ENCODE measurements at places on chromosomes 6 and 20. TPM values are rescaled to one million over a fixed set of nuclear protein-coding genes. Genes with fewer than 3 reads are reported as not detected.
A peak's percentile ranks its signal among the peaks of the same experiment; 100 is the strongest.

DNA sequence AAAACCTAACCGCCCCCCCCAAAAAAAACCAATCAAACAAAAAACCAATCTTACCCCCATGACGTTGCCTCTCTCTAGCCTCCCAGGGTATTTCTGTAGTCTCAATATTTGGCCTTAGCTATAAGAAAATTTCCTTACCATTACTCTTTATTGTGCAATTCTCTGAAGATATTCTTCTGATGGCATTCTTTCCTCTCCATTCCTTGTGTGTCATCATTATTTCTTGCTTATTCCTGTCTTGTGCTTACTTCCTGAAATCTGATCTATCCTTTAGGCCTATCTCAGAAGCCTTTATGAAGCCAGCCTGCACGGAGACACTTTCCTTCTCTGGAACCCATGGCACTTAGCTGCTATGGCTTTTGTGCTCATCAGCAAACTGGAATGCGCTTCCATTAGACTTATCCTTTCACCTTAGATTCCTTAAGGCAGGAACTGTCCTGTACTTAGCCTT, 65.9 kb upstream of the DDR1 start:
- H3K4me1 ChIP-seq: peaks cover 24% of the 10 kb centered on the region
- peak overlapping the region; percentile 8 for H3K27ac ChIP-seq
- no peaks in the 10 kb centered on the region for H3K36me3 ChIP-seq
- H3K27me3 ChIP-seq: no peaks in the 10 kb centered on the region
- DNase-seq: no peak

DNA sequence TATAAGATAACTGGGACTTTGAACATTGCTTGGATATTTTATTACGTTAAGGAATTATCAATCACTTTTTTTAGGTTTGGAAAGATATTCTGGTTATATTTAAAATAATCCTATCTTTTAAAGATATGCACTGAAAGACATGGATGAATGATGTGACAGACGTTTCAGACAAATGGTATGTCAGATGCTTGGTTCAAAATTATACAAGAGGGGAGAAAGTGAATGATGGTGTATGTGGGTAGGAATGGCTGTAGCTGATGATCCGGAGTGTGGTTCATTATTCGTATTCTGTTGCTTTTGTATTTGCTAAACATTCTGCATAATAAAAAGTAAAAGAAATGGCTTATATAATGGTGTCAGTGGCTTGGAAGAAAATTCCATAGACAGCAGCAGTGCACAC, 51.0 kb upstream of the SNRPB2 start:
- H3K4me3 ChIP-seq: no peak overlapping the region
- no peaks in the 10 kb centered on the region for H3K27me3 ChIP-seq
- no peaks in the 10 kb centered on the region for H3K4me1 ChIP-seq
- H3K36me3 ChIP-seq: no peaks in the 10 kb centered on the region

DNA sequence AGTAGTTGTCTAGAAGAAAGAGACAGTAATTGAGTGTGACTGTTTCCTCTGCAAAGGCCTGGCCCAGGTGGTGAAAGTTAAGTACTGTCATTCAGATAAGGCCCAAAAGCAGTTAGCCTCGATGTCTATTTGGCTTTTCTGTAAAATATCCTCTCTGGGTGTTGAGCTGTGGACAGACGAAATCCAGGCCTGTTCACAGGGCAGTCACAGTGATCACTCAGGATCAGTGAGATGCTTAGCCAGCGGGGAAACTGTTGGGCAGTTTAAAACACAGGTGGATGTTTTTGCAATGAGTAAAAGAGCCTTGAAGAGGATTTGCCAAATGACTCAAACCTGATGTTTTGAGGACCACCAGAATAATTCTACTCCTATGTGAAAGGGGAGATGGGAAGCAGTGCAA, 22.0 kb upstream of the PRDM1 start:
- no peak overlapping the region for H3K27ac ChIP-seq
- H3K27me3 ChIP-seq: no peaks in the 10 kb centered on the region
- no peak for DNase-seq
- H3K4me3 ChIP-seq: no peak overlapping the region

GRCh38 chr20:43570496-43570895, 11.7 kb downstream of the SGK2 start:
- DNase-seq: no peak
- H3K4me1 ChIP-seq: no peaks in the 10 kb centered on the region
- no peaks in the 10 kb centered on the region for H3K27me3 ChIP-seq
- H3K36me3 ChIP-seq: no peaks in the 10 kb centered on the region
- no peak overlapping the region for H3K27ac ChIP-seq

DNA sequence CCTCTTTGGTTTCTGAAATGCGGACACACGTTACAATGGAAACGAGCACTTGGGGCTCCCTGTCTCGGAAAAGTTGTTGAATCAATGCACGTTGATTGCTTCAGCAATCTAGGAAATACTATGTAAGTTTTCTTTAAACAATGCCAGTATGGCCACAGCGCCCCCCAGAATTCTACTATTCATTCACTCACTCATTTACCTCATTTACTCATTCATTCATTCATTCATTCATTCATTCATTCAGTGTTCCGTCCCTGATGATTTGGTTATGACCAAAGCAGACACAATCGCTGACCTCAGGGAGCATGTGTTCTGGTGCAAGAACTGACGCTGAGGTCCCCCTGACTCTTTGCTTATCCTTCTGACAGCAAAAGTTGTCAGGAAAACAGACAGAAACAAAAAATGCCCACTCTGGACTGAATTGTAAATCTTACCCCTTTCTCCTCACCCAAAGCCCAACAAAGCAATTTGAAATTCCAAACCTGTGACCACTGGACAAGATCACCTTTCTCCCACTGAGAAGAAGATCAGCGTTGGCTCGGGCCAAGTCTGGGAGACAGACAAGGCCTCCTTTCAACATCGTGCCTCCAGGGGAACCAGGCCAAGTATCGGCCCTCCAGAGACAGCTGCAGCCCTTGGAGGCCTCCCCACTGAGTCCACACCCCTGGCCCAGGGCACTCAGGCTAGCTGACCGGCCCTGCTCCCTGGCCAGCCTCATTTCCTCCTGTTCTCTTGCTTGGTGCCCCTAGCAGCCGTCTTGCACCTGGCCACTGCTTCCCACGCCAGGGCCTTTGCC, 15.0 kb upstream of the PMEPA1 start:
- H3K4me1 ChIP-seq: no peaks in the 10 kb centered on the region
- no peaks in the 10 kb centered on the region for H3K27me3 ChIP-seq
- no peak overlapping the region for H3K4me3 ChIP-seq
- no peaks in the 10 kb centered on the region for H3K36me3 ChIP-seq

DNA sequence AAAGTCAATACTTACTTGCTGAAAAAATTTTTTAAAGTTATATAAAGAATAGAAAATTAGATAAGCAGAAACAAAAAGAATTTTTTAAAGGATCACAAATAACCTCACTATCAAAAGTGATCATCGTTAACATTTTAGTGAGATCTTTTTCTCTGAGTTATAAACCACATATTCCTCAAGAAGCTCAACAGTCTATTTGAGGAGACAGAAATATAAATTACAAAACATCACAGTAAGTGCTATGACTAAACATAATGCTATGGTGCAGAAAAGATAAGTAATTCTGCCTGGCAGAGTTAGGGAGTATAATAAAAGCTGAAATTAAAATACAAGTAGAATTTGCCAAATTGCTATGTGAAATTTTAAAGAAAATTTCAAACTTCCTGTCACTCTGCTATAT, 226.7 kb downstream of the LMBRD1 start:
- no peak overlapping the region for H3K4me3 ChIP-seq
- no peaks in the 10 kb centered on the region for H3K36me3 ChIP-seq
- DNase-seq: no peak
- no peaks in the 10 kb centered on the region for H3K27me3 ChIP-seq
- no peak overlapping the region for H3K27ac ChIP-seq

- H3K27ac ChIP-seq: no peak overlapping the region
- H3K4me1 ChIP-seq: no peaks in the 10 kb centered on the region
- no peaks in the 10 kb centered on the region for H3K36me3 ChIP-seq
- H3K4me3 ChIP-seq: no peak overlapping the region
- no peak for DNase-seq
Measured at GRCh38 chr6:33927112-33927511, 123.3 kb upstream of the MLN start.

DNA sequence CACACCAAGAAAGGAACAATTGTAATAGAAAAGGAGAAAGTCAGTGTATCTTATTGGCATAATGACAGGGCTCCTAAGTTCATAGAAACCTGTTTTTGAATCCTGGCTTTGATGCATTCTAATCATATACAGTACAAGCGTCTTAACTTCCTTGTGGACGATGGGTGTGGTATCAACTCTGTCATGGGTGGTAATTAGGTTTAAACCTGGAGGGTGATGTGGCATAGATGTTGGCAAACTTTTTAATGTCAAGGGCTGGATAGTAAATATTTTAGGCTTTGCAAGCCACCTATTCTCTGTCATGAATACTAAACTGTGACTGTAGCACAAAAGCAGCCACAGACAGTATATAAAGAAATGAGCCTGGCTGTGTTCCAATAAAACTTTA, 138.7 kb upstream of the EDN1 start:
- H3K36me3 ChIP-seq: no peaks in the 10 kb centered on the region
- no peaks in the 10 kb centered on the region for H3K27me3 ChIP-seq
- no peak overlapping the region for H3K27ac ChIP-seq

DNA sequence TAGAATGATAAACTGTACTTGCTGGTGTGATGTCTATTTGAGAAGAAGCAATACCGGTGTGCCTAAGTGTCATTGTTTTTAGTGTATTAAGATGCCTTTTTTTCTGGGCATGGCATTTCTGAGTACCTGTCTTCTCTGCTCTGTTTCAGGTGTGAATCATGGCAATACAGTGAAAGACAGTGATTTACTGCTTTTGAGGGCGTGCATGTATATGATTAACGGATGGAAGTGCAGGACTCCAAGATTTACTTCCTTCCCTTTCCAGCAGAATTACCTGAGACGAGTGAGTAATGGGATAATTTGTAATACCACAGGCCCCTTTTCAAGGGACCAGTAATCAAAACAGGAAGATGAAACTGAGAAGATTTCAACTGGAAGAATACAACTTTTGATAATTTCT, 315.8 kb downstream of the SOX4 start:
- H3K4me3 ChIP-seq: no peak overlapping the region
- no peak for DNase-seq
- H3K36me3 ChIP-seq: no peaks in the 10 kb centered on the region
- H3K4me1 ChIP-seq: peaks cover 5% of the 10 kb centered on the region

DNA sequence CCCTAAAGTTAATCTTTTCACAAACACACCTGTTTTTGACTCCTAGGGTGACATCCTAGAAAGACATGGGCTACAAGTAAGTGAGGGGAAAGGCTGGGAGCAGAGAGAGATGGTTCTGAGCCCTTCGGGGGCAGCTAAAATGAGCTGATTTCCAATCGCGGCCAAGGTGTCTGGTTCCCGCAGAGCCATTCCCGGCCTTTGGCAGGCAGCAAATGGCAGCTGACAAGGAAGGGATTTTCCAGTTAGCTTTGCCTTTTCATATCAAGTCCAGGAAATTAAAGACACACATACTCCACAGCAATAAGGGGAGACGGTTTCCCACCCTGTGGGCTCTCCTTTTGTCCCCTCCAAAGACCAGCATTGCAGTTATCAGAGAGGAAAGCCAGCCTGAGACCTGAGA, 228.5 kb downstream of the ZMYND8 start:
- H3K4me1 ChIP-seq: no peaks in the 10 kb centered on the region
- no peak overlapping the region for H3K4me3 ChIP-seq
- no peaks in the 10 kb centered on the region for H3K36me3 ChIP-seq
- no peaks in the 10 kb centered on the region for H3K27me3 ChIP-seq

DNA sequence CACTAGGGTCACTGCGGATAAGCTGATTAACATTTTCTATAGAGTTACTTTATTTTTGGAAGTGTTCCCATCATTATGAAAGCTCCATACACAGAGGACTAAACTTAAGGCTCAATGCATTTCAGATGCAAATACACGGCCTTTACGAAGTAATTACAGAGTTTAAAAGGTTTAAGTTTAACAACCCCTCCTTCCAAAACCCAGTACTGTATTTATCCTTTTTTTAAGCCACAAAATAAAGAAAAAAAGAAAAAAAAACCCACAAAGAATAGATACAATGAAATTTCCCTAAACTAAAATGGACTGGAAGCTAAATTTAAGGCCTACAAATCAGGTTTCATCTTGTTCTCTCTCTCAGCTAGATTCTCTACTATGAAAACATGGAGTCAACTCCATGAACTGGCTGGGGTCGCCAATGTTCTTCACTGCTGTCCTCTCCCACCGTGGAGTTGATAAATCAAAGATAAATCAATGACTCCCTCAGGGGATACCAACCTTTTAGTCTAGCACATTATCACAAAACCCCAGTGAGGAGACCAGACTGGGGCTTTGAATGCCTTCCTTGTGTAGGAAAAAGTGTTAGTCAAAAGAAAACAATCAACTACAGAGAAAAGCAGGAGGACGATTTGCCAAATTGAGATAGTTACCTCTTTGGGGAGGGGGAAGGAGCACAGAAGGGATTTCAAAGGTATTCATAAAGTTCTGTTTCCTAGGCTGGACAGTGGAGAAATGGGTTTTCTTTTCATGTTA, 52.5 kb downstream of the TNFRSF21 start:
- no peaks in the 10 kb centered on the region for H3K4me1 ChIP-seq
- DNase-seq: no peak
- H3K27ac ChIP-seq: no peak overlapping the region
- H3K4me3 ChIP-seq: no peak overlapping the region
- no peaks in the 10 kb centered on the region for H3K36me3 ChIP-seq

DNA sequence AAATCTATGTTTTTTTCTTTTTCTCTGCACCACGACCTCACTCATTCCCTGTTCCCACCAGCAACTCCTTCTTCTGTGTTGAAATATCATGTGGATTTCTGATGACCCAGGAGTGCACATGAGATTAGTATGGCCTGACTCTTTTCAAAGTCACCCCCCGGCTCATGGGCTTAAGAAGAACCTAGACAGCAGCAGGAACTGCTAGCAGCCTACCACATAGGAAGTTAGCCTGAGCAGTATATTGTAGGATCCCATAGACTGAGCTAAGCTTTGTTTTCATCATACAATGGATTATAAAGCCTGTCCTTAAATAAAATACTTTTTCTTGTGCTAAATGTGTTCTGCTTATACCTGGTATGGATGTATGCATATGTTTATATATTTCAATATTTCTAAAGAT, 6.7 kb downstream of the KLHL32 start:
- H3K4me1 ChIP-seq: no peaks in the 10 kb centered on the region
- no peaks in the 10 kb centered on the region for H3K36me3 ChIP-seq
- H3K27me3 ChIP-seq: no peaks in the 10 kb centered on the region

ZSCAN23 gene
- 0.13 TPM for polyA plus RNA-seq

FAM83B gene
- not detected for polyA plus RNA-seq

MEP1A gene
- 0.05 TPM for polyA plus RNA-seq

HLA-DMB gene
- 23.9 TPM for polyA plus RNA-seq

FERMT1 gene
- polyA plus RNA-seq: 18.2 TPM

PPP1R16B gene
- polyA plus RNA-seq: 1.8 TPM

Data from adrenal gland (tissue), 19 donors.